ENCODE measurements at places on chromosomes 6 and 20. TPM values are rescaled to one million over a fixed set of nuclear protein-coding genes. Genes with fewer than 3 reads are reported as not detected.

GRCh38 chr6:139639507-139639906 lies 265.1 kb upstream of the CITED2 start:
- DNase-seq, result no peak

GRCh38 chr6:2448826-2449571 lies 203.6 kb upstream of the GMDS start:
- no peak for DNase-seq

DNA sequence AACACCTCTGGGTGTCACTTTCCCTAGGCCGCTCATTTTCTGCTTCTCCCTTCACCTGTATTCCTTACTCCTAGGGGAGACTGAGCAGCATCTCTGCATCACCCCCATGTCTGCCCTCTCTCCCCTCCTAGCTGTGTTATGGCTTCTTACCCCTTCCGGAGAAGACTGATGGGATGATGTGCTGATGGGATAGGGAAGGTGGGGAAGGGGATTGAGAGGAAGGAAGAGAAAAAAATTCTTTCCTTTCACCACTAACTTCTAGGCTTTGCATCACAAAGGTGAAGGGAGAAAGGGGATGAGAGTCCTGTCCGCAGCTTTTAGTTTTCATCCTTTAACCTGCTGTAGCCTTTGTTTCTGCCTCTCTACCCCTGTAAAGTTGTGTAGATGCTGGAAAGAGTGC lies 26.7 kb downstream of the AKAP7 start:
- no peak for DNase-seq

DNA sequence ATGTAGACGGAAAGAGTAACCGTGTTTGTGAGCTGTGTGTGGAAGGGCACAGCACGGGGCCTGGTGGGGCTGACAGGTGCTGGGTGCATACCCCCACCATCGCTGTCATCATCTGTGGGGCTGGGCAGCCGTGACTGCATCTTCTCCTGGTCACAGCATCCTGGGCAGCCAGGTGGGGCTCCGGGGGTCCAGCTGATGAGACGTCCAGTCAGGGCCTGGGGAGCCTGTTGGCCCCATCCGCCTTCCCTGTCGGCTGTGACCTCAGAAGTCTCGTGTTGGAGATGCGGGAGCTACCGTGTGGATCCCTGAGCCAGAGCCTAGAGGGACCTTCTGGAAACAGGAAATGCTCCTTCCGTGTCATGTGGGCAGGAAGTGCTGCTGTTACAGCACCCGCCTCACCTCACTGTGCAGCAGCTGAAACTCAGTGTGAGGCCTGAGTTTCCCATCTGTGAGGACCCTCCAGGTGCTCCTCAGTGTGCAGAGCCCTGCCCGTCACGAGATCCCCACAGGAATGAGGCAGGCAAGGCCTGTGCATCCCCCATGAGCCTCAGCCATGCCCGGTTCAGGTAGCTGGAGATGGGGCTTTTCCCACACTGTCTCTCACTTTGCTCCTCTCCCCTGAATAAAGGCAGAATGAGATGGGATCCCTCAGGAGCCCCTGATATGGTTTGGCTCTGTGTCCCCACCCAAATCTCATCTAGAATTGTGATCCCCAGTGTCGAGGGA lies 108.7 kb downstream of the ERMARD start:
- DNase-seq, result no peak

DNA sequence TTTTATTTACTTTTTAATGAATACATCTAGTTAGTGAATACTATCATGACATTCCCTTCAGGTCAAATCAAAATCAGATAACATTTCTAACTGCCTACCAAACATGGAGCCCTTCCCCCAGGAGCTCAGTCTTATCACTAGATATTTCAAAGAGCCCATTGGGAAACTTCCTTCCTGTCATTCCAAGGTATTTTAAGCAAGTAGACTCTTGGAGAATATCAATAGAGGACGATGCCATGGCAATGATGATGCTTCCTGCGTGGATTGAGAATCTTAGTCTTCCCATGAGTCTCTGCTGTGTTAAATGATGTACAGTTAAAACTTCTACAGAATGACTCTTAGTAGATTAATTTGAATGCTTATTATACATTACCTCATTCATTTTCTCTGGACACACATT lies 384.9 kb downstream of the CENPW start:
- DNase-seq, result no peak

GRCh38 chr6:170461556-170462365 lies 91.3 kb downstream of the PSMB1 start:
- DNase-seq, result no peak

DNA sequence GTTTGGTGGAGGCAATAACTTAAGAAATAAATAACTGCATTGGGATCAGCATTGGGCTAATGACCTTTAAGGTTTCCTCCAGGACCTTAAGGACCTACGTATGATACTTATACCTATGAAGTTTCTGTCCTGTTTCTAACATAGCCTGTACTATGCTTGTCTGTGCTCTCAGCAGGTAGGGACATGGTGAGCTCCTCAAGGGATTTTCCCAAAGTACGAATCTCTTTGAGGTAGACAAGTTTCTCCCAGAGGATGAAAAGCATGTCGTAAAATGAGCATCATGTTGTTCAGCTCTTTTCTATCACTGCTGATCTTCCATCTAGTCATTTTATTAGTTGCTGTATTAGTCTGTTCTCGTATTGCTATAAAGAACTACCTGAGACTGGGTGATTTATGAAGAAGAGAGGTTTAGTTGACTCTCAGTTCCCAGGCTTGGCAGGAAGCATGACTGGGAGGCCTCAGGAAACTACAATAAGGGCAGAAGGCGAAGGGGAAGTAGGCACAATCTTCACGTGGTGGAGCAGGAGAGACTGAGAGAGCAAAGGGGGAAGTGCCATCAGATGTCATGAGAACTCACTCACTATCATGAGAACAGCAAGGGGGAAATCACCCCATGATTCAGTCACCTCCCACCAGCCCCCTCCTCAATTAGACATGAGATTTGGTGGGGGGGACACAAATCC lies 77.8 kb upstream of the TGM3 start:
- no peak for DNase-seq

DNA sequence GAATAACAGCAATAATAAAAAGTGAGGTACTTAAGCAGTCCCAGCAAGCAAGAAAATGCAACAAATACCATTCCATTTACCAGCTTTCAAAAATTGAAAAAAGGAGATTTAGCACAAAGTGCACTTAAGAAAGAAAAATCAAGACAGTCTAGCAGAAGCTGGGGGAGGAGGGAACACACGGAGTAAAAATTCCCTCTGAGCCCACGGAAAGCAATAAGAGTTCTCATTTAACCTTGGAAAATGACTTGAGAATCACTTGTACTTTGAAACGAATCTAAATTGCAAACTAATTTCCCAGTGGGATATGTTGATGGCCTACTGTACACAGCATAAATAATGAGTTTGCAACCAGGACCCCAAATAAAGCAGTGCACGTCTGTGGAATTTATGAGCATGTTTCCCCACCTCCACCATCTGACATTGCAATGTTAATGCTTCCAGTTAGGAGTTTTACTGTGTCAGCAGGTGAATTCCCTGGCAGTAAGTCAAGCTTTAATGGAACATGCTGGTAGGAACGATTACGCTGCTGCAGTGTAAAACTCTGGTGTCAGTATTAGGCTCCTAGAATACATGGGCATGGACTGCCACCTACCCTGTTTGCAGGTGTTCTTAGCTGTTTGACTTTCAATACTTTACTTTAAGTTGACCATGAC lies 386.8 kb downstream of the HDGFL1 start:
- no peak for DNase-seq

GRCh38 chr6:151018046-151018445 lies 152.5 kb downstream of the MTHFD1L start:
- DNase-seq, result no peak

TREM1 gene
- not detected for total RNA-seq

FYN gene
- total RNA-seq, result 481 TPM

CPXM1 gene
- total RNA-seq, result 0.46 TPM

TMEM200A gene
- 1.7 TPM for total RNA-seq
